ENCODE measurements at places on chromosomes 5 and 9.

GRCh38 chr5:126869005-126869451 lies 92.1 kb downstream of the LMNB1 start:
- DNase-seq = no peak

- DNase-seq = no peak
Measured at GRCh38 chr9:127087411-127087810, 35.0 kb downstream of the ANGPTL2 start.

DNA sequence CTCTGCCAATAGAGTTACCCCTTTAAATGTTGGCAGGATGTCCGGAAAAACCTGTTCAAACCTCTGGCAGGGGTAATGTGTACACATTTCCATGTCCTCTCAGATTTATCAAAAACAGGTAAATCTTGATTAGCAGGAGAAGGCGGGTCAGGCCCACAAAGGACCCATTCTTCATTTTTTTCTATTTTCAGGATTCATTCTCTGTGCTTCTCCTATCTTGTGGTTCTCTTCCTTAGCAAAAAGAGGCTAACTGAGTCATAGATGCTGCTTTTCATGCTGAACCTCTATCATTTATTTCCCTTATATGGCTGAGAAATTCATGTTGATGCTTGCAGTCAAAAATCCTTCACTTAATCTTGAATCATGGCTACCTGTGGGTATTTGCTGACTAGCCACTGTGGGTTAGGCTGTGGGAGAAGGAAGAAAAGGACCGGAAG lies 112.7 kb upstream of the IQGAP2 start:
- peak; percentile 39 for DNase-seq

DNA sequence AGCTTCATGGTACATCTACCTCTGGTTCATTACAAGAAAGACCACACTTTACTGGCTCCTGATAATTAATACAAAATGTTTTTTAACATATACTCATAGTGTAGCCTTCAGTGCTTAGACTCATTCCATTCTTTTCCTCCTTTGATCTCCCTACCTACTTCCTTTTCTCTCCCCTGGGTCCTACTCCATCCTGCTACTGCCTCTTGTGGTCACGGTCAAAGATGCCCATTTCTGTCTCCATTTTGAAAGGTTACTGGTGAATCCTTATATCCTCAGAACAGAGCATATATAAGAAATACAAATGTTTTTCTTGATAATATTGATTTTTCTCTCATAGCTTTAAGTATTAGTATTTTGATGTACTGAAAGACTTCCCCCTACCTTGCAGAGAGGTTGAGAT lies 375.9 kb downstream of the ARRDC3 start:
- no peak for DNase-seq

- DNase-seq = no peak
Measured at GRCh38 chr5:116009806-116010205, 22.5 kb upstream of the ARL14EPL start.

DNA sequence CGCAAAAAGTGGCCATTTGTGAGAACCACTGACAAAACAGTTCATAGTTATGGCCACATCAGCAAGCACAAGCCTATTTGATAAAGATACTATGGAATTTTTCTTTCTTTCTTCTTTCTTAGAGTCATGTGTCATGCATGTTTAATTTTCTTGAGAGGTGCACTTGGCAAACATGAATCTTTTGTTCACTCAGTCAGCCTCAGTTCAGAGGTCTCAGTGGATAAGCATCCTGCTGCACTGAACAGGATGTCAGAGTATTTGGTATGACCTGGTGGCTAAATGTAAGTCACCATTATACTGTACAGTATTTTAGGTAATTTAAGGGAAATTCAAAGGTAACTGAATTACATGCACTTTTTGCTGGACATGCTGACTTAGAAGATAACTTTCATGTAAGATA lies 5.4 kb downstream of the NNT start:
- no peak for DNase-seq

DNA sequence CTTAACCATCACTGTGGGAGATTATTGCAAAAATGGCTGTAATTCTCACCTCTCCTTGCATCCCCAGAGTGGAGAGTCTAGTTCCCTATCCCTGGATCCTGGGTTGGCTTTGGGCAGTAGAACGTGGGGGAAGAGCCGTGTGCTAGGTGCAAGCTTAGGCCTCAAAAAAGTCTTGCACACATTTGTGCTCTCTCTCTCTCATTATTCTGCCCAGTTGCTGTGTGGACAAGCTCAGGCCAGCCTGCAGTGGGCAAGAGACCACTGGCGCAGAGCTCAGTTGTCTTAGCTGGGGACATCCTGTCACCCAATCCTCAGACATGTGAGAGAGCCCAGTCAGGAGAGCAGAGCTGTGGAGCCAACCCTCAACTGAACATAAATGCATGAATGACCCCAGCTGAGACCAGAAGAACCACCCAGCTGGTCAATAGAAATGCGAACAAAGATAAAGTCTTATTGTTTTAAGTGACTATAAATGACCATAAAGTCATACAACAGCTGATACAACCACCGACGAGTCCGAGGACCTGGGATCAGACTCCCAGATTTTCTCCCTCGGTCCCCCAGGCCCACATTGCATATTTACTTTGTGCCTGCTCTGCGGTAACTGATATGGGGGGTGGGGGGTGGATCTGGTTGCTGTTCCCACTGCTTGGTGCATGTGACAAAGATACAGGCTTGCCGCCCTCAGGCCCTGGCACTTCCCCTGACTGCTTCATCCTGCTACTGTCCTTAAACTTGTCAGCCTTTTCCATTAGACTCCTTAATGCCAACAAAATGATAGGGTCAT lies 166.4 kb upstream of the MVB12B start:
- DNase-seq = no peak

GRCh38 chr9:95048225-95049087 lies 269.1 kb downstream of the FANCC start:
- peak; percentile 72 for DNase-seq

DNA sequence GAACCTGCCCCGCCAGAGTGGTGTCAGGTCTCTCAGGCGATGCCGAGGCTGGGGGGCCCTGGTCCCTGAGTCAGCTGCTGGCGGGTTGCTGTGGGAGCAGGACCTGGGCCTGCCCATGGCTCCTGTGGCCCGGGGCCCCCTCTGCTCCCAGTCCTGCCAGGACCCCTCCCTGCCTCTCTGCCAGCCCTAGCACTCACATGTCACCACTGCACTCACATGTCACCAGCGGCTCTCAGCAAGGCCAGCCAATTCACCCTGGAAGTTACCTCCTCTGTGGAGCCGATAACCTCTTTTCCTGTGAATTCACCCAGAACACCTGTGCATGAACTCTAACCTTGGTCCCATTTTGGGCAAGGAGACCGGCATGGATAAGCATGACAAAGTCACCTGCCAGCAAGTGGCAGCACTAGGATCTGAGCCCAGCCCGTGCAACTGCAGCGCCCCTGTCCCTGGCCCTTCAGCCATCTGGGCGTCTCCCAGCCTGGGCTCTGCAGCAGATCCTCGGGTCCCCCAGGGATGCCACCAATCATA lies 170.2 kb downstream of the GAPVD1 start:
- no peak for DNase-seq

DNA sequence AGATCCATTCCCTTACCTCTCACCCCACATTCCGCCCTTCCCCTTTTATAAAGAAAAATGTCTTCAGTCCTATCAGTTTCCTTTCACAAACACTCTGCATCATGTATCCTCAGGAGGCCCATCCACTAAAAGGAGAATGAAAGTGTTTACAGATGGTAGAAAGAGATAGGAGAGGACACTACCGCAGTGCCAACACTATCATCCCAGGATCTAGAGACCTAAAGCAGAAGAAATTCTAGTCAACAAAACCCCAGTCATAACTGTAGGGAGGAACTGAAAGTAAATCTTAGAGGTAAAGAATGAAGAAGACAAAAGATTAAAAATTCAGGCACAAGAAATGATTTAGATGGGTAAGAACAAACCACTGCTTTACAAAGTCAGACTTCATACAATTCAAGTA lies 114.1 kb downstream of the MLLT3 start:
- DNase-seq = no peak

DNA sequence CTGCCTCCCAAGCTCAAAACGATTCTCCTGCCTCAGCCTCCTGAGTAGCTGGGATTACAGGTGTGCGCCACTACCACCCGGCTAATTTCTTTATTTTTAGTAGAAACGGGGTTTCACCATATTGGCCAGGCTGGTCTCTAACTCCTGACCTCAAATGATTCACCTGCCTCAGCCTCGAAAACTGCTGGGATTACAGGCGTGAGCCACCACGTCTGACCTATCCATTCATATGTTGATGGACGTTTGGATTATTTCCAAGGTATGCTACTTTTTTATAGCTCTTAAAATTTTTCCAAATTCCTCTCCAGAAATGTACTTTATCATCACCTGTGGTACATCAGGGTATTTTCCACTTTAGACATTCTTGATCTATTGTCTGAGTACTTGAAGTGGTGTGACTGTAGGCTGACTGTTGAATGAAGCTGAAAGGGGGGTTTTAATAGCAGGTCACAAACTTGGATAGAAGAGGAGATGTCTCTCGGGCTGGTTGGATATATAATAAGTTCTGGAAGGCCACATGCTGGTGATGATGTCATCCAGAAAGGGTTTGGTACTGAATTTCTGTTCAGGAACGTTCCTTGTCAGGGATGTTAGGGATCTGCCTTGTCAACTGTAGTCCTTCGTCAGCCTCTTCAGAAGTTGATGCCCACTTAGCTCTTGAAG lies 7.4 kb downstream of the CTNNA1 start:
- no peak for DNase-seq

GRCh38 chr5:177557041-177557647 lies 2.8 kb upstream of the FAM193B start:
- peak; percentile 48 for DNase-seq

DNA sequence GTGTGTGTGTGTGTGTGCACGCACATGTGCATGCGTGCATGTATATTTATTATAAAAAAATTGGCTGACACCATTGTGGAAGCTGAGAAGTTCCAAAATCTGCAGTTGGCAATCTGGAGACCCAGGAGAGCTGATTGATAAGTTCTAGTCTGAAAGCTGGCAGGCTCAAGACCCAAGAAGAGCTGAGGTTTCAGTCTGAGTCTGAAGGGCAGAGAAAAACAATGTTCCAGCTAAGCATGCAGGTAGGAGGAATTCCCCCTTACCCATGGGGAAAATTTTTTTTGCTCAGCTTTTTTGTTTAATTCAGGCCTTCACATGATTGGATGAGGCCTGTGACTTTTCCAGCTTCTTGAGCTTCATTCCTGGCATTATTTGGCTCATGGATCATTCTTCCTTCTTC lies 31.2 kb upstream of the ACTBL2 start:
- DNase-seq = no peak

DNA sequence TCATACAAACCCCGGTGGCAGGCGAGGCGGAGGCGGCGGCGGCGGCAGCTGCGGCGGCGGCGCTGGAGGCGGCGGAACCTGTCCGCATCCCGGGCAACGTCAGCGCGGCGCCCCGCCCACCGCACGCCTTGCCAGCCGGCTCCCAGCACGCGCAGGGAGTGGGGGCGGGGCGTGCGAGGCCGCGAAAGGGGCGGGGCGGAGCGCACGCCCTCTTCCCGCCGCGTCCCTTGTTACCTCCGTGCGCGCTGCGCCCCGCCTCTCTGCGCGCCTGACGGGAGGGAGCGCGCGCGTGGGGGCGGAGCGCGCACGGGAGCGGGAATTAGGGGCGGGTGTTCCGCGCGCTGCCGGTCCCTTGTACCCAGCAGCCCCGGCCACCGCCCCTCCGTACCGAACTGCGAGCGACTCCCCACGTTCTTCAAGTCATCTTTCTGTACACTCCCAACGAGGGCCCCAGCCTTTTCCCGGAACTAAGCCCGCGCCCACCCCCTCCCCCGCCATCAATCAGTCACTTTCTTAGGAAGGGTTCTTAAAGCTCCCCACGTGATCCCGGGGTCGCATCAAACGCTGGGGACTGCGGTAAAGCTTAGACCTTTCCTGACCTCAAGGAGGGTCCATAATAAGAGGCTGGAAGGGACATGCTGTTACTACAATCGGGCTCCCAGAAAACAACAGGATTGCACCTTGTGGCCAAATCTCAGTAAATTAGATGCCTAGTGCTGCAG lies at the start of gene AGTPBP1:
AGTPBP1 (minus strand) TSS at position 80 of the 722 bp plus-strand sequence. CDS start 29,421 bp downstream, outside the sequence.
- DNase-seq = peak; percentile 95

DNA sequence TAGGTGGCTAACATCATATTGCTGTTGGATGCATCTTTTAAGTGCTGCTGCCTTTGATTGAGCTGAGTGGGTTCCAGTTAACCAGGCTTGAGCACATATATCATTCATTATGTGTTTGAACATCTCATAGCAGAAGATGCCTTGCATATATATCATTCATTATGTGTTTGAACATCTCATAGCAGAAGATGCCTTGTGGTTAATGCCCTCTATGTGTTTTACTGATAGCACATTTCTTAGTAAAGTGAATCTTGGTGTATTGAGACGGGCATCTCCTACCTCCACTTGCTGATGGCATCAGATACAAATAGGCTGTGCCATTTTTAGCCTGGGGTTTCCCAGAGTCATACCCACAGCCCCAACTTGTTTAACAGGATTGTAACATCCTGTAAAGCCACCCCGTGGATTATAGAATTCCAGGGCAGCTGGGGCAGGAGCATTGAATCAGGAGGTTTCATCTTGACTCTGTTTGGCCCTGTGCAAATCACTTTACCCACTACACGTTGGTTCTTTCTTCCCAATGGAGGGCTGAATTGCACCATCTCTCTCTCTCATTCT lies 26.5 kb downstream of the MTAP start:
- DNase-seq = peak; percentile 18

DNA sequence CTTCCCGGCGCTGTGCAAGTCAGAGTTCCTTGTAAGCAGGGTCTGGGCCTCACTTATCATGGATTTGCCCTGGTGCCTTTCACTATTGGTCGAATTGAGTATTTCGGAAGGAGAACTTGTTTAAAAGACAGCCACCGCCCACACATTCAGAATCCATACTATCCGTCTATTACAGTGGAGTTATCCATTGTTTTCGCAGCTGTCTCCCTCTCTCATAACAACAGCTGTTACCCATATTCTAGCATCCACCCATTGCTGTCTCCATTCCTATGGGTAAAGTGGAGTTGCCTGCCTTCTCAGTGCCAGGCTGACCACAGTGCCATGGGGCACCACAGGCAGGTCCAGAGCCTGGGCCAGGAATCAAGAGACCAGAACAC lies 20.2 kb downstream of the FAXDC2 start:
- DNase-seq = no peak

DNA sequence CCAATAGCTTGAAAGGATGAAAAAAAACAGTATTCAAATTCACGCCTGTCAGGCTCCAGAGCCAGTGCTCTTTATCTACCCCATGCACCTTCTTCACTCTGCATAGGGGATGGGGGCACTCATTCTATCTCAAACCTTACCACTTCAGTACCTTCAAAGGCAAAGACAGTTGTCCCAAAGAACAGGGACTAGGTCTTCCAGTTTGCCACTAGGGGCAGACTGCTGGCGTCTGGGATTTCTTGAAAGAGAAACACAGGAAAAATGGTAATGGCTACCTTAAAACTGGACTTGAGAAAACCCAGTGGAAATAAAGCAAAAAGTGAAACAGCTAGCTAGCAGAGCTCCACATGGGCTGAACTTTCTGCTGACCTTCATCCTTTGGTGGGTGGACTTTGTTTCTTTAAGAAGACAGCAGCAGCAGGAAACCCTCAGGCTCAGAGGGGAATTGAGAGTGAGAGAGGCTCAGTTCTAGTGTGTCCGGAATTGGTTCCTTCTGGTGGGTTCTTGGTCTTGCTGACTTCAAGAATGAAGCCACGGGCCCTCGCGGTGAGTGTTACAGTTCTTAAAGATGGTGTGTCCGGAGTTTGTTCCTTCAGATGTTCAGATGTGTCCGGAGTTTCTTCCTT lies 41.0 kb upstream of the SLC36A1 start:
- peak; percentile 33 for DNase-seq
